Muscle of back (tissue), 13 donors: ENCODE measurements at places on chromosomes 5 and 9.

- DNase-seq = no peak
These were observed 82.7 kb downstream of the IZUMO3 start for GRCh38 chr9:24462951-24463350.

- peak; percentile 77 for DNase-seq
These were observed 46.1 kb upstream of the CER1 start for GRCh38 chr9:14768405-14769229.

DNA sequence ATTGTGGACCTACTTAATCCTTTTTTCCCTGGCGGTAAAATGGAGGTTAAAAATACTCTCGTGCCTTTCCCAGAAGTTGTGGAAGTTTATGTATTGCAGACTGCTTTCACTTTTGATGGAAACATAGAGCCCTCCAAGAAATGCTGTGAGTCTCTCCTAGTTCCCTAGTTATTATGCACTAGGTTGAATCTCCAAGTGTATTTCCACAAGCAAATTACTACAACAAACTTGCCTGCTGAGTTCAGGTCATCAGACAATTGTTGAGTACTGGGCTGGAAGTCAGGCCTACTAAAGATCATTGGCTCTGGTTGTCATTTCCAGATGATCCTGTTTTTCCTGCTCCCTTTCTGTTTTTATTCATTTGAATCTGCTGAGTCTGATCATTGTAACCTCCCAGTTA is 104.1 kb downstream of the CD180 start:
- DNase-seq = peak; percentile 26

GRCh38 chr5:31225118-31225517 is 31.6 kb downstream of the CDH6 start:
- no peak for DNase-seq

- no peak for DNase-seq
These were observed 4.7 kb upstream of the PPP1R26 start for GRCh38 chr9:135474915-135475314.

GRCh38 chr5:142542906-142543305 is 143.0 kb downstream of the FGF1 start:
- DNase-seq = peak; percentile 56

DNA sequence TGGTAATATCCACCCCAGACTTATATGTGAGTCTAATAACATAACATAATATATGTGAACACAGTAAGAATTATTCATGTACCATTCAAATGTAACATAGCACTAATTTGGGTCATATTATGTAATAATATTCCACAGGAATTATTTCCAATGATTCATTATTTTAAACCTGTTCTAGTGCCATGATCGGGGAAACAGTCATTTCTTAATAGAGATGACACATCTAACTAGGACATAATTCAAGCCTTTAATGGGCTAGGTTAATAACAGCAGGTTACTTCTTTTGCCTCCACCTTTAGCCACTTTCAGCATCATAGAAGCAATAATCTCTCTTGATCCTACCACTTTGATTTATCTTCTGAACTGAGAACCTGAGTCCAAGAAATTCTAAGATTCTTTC is 12.3 kb downstream of the SPINK9 start:
- no peak for DNase-seq

GRCh38 chr5:14665101-14665822 is 744 bp downstream of the OTULIN start:
- DNase-seq = peak; percentile 72

- DNase-seq = no peak
These were observed 64.0 kb downstream of the GADD45G start for GRCh38 chr9:89668866-89669246.

DNA sequence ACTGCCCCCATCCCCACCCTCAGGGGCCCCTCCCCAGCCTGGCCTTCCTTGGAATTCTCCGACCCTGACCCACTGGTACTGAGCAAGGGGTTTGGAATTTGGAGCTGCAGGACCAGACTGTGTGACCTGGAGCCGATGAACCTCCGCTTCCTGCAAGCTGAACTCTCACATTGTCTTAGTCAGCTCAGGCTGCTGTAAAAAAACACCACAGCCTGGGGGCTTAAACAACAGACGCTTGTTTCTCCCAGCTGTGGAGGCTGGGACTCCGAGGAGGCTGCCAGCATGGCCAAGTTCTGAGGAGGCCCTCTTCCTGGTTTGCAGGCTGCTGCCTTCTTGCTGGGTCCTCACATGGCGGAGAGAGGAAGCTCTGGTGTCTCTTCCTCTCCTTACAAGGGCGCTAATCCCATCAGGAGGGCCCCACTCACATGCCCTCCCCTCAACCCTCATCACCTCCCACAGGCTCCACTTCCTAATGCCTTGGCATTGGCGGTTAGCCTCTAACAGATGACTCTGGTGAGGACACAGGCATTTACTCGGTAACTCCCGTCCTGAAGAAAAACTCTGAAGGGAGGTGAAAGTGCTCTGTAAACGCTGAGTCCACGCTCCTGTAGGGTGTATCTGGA is 42.4 kb downstream of the C5orf15 start:
- no peak for DNase-seq

GRCh38 chr5:167764641-167765289 is 526.7 kb upstream of the WWC1 start:
- no peak for DNase-seq

GRCh38 chr9:72039532-72039931 is 20.9 kb downstream of the C9orf57 start:
- DNase-seq = no peak

- no peak for DNase-seq
These were observed 201.2 kb upstream of the IER5L start for GRCh38 chr9:129379181-129379836.
